ENCODE measurements at places on chromosomes 12 and 14.

DNA sequence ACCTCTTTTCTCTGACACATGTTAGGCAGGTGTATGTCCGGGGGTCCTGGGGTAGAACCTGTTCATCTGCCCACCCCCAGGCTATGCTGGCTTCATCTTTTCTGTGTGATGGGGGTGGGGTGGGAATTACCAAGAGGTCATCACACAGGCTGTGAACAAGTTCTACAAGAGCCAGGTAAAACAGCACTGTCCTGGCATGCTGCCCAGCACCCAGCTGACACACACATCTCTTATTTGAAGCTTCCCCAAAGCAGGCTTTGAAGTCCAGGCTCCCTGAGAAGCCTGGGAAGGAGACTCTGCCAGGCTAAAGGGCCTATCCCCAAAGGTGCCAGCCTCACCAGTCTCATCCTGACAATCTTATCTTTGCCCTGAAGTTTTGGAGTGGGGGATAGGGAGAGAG lies 141.1 kb downstream of the ALG10 start:
- DNase-seq: no peak

DNA sequence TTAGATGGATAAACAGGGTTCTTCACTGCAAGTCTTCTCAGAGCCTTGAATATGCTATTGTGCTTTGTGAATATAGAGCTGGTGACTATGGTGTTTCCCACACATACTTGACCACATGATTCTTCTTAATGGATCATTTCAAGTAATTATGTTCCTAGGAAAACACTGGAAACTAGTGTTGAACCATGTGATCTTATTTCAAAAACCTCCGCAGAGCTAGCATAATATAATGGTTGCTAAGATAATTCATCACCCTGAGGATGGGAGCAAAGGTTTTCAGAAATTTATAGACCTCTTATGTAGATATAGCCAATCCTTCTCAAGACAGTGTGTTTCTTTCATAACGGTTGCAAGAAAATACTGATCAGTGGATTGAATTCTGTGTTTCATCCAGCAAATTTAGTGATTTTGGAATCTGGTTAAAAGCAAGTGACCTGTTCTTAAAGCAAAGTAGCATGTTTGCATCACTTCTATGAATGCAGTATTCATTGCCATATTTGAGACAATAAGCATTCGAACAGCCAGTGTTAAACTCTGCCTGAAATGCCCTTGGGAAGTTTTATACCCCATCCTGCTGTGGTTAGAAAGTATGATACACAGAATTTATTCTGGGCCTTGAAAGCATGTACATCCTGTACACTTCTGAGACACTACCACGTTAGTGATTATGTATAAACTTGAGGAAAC lies 341.0 kb upstream of the E2F7 start:
- DNase-seq: peak; percentile 73

DNA sequence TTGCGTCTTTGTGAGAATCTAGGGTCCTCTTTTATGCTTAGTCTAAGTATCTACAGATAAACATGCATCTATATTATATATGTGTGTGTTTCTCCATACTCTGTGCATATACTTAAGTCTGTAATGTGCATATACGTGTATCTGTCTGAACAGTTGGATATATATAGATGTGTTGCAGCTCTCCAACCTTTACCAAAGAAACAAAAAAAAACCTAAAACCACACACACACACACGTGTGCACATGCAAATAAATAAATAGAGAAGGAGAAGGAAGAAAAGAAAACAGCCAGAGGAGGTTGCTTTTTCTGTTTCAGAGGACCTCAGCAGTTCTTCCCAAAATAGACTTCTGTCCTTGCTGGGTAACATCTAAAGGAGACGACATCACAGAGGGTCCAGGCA lies 244.9 kb downstream of the CACNA1C start:
- no peak for DNase-seq

- no peak for DNase-seq
These were observed 5.8 kb upstream of the SLC6A13 start for GRCh38 chr12:268483-268840.

DNA sequence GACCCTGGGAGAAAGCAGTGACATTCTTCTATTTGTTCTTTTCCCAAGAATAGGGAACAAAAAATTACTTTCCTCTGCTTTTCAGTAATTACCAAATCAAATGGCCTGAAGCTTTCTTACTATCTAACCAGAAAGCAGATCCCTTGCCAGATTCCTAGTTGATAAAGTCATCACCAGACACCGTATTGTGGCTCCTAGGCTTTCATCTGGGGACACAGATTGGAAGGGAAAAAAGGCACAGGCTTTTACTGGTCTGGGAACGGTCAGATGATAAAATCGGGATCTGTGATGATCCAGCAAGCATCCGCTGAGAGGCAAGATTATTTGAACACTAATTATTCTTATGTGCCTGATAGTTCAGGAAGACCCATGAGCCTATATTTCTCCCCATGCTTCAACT lies 79.1 kb upstream of the BCL2L14 start:
- DNase-seq: no peak

DNA sequence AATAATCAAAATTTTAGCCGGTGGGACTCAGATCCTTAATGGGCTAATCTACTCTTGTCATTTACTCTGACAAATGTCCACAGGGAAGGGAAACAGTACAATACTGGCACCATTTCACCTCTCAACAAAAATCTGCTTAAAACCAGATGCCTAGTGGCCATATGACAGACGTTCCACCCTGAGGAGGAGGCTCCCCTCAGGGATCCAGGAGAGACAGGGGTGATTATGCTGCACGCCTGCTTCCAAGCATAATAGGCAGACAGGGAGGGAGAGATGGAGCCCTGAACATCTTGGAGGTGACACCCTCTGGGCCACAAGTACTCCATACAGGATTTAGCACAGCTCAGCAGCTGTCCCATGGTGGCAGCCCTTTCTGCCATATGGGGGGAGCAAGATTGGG lies 24.8 kb upstream of the AKAP6 start:
- DNase-seq: no peak

- no peak for DNase-seq
These were observed 887.0 kb downstream of the TMTC2 start for GRCh38 chr12:83573671-83574070.

DNA sequence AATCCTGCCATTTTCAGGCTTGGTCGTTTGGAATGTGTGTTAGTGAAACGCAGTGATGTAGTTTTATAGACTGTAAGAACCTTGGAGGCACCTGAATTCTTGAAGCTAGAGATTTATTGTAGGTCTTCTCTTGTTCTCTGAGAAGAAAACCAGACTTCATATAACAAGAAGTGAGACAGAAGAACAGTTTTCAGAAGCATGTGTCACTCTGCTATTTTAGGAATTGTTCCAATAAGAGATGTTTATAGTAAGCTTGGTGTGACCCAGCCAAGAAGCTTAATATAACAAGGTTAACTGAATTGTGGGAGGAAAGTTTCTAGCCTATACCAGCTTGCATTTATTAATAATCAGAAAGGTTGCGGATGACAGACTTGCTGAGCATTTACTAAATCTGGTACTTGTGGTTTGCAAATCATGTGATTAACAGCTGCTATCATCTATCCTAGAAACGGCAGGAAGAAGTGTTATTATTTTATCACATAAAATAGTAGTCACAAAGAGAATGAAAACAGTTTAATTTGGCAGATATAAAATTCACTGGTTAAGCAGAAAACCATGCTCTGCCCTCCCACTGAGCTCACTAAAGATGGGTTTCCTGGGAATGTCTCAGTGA lies 49.2 kb upstream of the BCAT1 start:
- DNase-seq: no peak

GRCh38 chr14:87153901-87154300 lies 839.1 kb downstream of the GALC start:
- no peak for DNase-seq
